Caco-2 (cell line): ENCODE measurements at places on chromosomes 5 and 9.

- DNase-seq, result no peak
Observed at GRCh38 chr9:121187636-121188305, 13.9 kb downstream of the RAB14 start.

DNA sequence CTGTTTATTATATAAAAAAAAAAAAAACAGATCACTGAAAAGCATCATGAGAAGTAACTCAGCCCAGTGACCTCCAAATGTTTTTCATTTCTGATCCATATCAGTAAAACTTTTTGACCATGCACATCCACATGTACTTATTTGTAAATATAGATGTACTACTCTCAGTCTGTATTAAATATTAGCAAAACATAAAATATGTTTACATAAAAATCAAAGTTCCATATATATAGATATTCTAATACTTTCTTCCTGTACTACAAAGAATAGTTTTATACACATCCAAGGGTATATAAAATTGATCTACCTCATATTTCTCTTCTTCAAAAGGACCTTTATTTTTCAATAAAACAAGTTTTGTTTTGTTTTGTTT, 309.1 kb downstream of the RAB3C start:
- no peak for DNase-seq

DNA sequence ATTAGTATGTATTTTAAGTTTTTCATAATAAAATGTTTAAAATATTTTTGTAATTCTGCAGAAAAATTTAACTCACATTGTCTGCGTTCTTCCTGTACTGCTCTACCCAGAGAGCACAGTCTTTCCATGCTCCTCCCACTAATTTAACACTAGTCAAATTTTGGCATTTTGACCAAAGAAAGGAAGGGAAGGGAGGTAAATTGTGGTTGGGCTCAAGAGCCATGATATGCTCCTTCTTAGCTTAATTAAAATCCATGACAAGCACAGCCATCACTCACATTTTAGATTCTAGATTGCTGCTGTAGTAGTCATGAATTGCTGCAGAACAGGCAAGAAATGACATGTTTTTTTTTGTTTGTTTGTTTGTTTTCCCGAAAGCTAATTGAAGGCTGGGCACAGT, 98.4 kb downstream of the NLN start:
- DNase-seq, result no peak

DNA sequence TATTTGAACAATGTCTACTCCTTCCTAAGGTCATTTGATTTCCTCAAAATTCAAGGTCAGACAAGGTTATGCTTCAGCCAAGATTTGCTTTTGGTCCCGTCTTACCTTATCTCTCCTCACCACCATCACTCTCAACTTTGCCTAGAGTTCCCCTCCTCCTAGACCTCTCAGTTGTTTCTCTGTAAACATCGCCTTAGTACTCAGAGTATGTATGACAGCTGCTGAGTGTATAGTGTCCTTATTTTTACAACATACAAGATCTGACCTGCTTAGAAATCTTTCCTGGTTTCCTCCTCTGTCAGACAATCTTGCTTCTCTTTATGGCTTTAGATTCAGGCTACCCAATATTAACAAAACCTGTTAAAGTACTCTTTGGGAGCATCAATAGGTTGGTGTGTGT, 50.0 kb upstream of the C6 start:
- DNase-seq, result no peak
